ENCODE measurements at places on chromosomes 12 and 14.

GRCh38 chr14:21408147-21408546 lies 24.3 kb upstream of the SUPT16H start:
- no peak for DNase-seq

- peak; percentile 56 for DNase-seq
These were observed 43.3 kb downstream of the AEBP2 start for GRCh38 chr12:19482551-19483109.

GRCh38 chr12:981961-982360 lies 9.1 kb upstream of the ERC1 start:
- DNase-seq: no peak

DNA sequence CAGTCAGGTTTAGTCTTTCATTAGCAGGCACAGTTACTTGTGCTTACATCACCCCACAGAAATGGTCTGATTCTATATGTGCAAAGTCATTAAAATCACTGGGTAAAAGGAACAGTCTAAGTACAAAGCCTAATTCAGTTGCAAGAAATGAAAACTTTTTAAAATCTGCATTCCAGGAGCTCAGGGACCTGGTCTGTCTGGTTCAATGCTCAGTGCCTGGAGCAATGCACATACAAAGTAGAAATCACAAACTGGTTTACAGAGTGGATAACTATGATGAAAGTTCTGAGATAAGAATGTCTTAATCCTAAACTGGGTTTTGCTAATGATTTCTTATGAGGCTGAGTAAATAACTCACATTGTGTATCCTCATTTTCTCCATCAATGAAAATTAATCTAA lies 28.7 kb downstream of the LMNTD1 start:
- no peak for DNase-seq

GRCh38 chr12:93954166-93955112 lies 193.9 kb upstream of the PLXNC1 start:
- no peak for DNase-seq

GRCh38 chr12:109518820-109519665 lies 41.6 kb downstream of the UBE3B start:
- DNase-seq: peak; percentile 90

GRCh38 chr12:2792671-2793500 lies 1.9 kb upstream of the FKBP4 start:
- DNase-seq: no peak

GRCh38 chr12:33514893-33515292 lies 75.3 kb upstream of the SYT10 start:
- DNase-seq: no peak

Measured in cardiac muscle cell (in vitro differentiated cells and primary cell).